Right cardiac atrium (tissue), 5 donors: ENCODE measurements at places on chromosomes 12 and 14. TPM values are rescaled to one million over a fixed set of nuclear protein-coding genes. Genes with fewer than 3 reads are reported as not detected.

GRCh38 chr12:2163177-2163941 lies 110.6 kb downstream of the CACNA1C start:
- peak; percentile 97 for DNase-seq

DNA sequence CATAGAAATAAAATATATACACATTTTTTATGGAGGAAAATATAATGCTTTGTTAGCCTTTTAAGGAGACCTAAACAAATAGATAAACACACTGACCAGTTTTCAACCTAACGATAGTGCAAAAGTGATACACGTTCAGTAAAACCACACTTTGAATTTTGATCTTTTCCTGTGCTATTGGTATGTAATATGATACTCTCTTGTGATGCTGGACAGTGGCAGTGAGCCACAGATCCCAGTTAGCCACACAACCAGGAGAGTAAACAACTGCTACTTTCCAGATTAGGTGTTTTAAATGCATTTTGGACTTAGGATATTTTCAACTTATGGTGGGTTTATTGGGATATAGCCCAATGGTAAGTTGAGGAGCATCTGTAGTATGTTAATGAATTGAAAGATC lies 243.1 kb downstream of the ERC1 start:
- DNase-seq, result peak; percentile 38

- no peak for DNase-seq
Measured at GRCh38 chr12:84191779-84192178, 720.8 kb downstream of the SLC6A15 start.

DNA sequence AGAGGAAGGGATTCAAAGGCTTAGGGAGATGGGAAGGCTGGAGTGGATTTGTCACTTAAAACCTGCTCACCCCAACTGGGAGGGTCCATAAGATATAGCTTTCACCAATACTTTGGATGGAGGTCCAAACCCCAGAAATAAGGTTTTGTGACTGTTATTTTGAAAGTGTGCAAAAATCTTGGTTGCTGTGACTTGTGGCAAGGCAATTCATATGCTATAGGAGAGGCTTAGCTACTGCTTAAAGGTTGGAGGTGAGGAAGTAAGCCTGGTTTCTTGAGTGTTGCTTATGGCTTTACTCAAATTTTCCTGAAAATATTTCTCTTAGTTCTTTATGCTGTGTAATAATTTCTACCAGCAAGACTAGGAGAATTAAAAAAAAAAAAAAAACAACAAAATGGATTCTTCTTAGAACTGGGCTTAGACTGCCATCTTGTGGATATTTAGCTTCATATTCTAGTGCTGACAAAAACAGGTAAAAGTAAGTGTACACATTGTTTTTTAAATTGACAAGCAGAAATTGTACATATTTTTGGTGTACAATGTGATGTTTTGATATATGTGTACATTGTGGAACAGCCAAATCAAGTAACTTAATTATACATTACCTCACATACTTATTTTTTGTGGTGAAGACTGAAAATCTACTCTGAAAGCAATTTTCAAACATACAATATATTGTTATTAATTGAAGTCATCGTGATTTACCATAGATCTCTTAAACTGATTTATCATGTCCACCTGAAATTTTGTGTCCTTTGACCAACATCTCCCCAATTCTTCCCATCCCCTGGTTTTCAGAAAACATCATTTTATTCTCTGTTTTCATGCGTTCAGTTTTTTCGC lies 23.0 kb downstream of the PDE6H start:
- no peak for DNase-seq

The OTX2 gene
- total RNA-seq, result not detected

The KRT79 gene
- not detected for total RNA-seq

GRCh38 chr14:33134975-33135374 lies 196.3 kb downstream of the NPAS3 start:
- no peak for DNase-seq

DNA sequence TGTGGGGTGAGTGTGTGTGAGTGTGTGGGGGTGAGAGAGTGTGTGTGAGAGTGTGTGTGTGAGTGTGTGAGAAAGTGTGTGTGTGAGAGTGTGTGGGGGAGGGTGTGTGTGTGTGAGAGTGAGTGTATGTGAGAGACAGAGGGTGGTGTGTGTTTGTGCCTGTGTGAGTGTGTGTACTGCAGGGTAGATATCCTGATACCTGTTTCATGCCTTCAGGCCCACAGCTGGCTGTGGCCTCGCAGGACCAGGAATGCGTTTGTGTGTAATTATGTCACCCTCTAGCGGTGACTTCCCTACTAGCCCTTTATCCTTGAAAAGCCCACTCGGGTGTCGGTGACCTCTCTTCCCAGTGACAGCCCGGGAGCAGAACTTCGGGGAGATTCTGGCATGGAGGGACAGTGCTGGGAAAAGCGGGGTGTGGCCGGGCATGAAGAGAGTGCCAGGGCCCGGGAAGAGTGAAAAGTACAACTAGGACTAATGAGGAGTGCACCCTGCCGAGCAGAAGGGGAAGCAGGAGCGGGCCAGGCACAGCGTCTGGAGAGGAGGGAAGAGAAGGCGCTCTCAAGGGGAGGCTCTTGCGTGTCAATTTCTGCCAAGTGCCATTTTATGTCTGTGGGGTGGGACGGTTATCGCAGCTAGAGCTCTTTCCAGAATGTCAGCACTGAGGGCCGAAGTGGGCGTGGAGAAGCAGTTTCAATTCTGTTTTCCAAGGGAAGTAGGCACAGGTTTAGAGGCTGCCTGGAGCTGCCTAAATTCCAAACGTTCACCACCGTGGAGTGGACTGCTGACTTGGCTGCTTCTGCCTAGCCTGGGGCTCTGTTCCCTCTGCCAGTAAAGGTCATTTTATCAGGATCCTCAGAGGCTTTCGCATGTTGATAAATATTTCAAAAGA lies 11.0 kb upstream of the FBXL14 start:
- DNase-seq, result peak; percentile 72

- DNase-seq, result no peak
Measured at GRCh38 chr12:95681210-95681765, 109.3 kb downstream of the NTN4 start.

DNA sequence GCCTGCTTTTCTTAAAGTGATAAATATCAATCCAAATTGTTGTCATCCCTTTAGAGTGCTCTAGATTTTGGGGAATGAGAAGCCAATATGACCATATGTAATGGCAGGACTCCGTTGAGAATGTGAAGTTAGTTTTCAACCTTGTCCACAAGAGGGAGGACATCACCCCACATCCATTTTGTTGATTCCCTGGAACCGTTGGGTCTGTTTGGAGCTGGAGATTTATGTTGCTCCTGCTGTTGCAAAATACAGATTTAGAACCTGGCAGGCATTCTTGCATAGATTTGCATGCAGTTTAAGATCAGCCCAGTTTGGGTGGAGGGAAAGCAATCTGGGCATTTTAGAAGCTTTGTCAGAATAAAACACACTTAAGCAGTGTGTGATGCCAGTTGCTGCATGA lies 620.1 kb downstream of the NRXN3 start:
- no peak for DNase-seq

- no peak for DNase-seq
Measured at GRCh38 chr12:68572661-68573060, 38.0 kb upstream of the RAP1B start.
